ENCODE measurements at places on chromosomes 2 and 18.

- DNase-seq: no peak
Observed at GRCh38 chr18:49368876-49369440, 91.5 kb downstream of the DYM start.

DNA sequence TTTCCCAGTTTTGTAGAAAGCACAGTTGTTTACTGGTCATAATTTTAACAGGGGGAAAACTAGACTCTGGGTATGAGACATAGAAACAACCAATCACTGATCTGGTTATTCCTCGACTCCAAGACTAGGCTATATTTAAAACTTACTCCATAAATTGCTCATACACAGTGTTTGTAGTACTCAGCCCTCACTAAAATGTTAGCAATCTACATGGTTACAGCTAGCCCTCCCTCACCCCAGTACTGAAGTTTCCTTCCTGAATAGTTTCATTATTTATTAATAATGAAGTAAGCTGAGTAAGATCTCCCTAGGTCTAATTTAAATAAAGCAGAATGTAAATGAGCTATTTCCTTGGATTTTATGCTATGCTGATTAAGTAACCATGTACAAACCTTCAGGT lies 275.1 kb downstream of the CDH20 start:
- DNase-seq: no peak

DNA sequence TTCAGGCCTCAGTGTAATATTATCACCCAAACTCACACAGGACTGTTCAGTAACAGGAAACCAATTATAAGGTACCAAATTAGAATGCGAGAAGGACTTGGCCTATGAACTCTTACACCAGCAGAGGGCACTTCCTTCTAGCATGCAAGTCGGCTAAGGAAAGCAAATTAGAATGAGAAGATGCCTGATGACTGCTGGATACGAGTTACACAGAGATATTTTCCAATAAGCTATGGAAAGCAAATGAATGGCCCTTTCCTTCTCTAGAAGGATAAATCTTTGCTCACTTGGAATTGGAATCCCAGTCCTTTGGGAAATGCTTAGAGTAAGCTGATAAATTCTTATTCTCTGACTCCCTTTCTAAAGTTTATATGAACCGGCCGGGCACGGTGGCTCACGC lies 109.8 kb downstream of the AP1S3 start:
- DNase-seq: peak; percentile 80

DNA sequence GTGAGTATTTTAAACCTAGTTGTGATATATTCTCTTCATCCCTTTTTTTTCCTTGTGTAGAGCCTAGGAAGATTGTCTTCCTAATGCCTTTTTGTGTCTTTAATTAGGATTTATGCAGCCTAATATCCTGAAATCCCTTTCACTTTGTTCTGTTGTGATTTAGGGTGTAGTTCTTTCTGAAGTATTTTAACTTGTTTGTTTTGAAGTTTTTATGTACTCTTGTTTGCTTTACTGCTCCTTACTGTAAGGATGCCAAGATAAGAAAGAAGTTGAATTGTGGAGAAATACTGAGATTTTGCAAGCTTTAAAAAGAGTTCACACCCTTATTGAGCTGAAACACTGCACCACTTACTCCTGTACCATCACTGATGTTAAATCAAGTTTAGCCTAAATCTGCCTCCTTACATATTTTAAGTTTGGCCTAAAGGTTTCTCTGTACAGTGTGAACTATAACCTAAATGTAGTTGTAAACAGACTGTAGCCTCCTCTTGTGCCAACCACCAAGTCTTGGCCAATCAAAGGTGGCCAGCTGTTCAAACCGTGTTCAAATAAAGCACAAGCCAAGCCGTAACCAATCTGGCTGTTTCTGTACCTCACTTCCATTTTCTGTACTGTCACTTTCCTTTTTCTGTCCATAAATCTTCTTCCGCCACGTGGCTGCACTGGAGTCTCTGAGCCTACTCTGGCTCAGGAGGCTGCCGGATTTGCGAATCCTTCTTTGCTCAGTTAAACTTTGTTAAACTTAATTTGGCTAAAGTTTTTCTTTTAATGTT lies 17.7 kb upstream of the ACOXL start:
- no peak for DNase-seq

DNA sequence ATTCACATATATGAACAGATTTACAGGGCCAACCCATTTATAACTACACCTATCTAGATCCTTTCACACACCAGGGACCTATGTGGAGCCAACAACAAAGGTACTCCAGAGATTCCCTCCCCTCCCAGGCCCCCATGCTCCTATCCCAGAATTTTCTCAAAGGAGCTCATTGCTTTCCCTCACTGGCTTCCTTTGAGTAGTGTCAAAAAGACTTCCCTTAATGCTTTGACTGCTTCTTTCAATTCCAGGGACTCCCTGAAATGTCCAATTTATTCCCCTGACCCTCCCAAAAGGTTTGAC lies 46.6 kb downstream of the IKZF2 start:
- no peak for DNase-seq

GRCh38 chr2:179239195-179239594 lies 25.4 kb downstream of the SESTD1 start:
- peak; percentile 30 for DNase-seq

- peak; percentile 66 for DNase-seq
Observed at GRCh38 chr2:160751021-160751420, 257.4 kb upstream of the RBMS1 start.

GRCh38 chr2:31271851-31272267 lies 37.9 kb downstream of the EHD3 start:
- DNase-seq: peak; percentile 40

- DNase-seq: peak; percentile 44
Observed at GRCh38 chr2:241892299-241893137, 23.0 kb downstream of the RTP5 start.

DNA sequence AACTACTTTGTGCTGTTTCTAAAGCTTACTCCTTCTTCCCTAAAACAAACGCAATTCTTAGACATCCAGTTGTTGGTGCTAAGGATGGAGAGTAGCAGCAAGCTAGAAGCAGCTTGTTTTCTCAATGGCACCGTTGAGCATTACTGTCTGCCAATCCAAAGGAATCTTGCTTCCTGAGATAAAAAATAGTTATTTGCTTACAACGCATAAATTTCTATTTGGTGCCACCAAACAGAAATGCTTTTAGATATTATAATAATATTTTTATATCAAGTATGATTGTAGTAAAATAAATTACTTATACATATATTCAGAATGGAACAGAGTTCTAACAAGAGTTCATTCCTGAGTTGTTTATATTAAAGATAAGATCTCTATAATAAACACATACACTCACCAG lies 434.7 kb downstream of the CPS1 start:
- no peak for DNase-seq

DNA sequence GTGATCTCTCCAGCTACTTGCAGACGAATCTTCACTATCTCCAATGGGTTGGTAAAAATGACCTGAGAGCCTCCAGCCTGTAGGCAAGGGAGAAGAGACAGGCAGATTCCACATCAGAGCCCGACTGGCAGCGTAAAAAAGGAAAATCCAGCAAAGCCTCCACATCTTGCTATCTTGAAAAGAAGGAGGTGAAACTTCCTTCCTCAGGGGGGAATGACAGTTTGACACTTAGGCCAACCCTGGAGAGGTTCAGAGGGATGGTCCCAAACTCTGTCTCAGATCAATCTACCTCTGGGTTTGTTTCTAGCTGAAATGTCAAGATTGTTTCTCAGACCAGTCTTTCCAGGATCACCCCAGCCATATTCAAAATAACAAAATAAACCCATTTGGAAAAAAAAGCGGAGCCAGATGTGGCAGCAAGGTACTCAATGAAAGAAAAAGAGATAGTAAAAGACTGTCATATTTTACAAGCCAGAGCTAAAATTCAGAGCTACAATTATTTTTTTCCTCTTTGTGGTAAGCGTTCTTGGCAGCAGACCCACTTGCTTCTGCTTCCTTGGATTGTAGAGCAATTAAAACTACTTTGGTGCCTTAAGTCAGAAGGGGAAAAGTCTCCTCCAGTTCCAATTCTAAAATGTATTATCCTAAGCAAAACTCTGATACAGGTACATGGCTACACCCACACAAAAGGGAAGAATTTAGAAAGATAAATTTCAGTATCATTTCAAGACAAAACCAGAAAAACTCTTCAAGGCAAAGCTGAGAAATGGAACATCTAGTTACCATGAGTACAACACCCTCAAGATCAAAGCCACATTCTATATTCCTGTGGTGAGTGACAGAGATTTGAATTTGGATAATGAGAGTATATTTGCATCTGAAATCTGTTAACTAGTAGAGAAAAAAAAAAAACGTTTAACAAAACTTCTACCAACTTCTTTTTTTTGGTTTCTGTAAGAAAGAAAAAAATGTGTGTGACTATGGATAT lies 100.1 kb downstream of the SLC25A12 start:
- DNase-seq: no peak

DNA sequence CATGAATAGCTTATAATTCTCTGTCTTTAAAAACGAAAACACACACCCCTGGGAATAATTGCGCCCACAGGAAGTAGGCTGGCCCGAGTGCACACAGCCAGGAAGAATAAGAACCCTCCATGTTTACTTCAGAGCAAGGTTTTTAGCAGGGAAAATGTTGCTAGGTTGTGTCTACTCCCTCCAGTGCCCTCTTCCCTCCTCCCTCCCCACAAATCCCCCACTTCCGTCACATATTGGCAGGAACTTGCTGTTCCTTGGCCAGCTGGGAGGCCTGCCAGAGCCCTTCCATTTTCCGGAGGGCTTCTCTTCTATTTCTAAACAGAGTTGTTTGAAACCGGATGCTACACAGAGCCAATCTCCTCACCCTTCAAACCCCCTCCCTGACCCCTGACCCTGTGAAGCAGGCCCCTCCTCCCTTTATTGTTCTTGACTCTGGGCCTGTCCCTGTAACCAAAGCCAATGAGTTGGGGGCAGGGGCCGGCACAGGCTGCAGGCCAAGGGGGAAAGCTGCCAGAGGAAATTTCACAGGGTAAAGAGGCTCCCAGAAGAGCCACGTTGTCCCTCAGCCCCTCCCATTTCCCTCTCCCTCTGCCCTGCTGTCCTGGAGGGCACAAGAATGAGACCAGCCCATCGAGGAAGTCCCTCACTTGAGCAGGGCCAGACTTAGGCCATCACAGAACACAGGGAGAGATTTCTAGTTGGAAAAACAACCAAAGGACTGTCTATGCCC lies 49.8 kb upstream of the LGALSL start:
- DNase-seq: peak; percentile 75

DNA sequence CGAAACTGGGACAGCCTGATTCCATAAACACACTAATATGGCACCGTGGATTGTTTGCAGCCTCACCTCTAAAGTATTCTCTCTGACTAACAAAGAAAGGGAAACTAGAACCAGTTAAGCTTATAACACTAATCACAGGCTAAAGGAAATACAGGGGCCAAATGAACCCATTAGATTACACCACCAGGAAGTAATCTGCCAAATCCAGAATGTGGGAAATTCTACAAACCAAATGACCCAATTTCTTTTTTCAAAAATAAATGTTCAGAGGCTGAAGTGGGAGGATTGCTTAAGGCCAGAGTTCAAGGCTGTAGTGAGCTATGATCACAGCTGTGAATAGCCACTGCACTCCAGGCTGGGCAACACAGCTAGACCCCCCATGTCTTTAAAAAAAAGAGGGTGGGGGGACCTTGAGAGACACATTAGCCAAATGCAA lies 1.5 kb upstream of the MPPE1 start:
- peak; percentile 7 for DNase-seq

DNA sequence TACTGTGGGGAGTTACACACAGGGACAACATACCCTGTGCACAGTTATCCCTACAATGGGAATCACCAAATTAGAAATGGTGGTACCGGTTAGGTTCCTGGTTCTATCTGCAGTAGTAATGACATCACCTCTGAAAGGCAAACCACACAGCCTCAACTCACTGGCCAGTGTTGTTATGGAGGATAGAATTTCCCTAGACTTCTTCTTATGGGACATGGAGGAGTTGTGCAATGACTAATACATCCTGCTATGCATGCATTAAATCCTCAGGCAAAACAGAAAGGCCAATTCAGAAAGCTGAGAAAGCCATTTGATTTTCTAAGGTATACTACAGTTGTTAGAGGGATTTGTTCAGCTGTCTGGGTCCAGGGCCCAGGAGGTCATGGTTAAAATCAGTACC lies 439.3 kb downstream of the TMX3 start:
- peak; percentile 79 for DNase-seq

DNA sequence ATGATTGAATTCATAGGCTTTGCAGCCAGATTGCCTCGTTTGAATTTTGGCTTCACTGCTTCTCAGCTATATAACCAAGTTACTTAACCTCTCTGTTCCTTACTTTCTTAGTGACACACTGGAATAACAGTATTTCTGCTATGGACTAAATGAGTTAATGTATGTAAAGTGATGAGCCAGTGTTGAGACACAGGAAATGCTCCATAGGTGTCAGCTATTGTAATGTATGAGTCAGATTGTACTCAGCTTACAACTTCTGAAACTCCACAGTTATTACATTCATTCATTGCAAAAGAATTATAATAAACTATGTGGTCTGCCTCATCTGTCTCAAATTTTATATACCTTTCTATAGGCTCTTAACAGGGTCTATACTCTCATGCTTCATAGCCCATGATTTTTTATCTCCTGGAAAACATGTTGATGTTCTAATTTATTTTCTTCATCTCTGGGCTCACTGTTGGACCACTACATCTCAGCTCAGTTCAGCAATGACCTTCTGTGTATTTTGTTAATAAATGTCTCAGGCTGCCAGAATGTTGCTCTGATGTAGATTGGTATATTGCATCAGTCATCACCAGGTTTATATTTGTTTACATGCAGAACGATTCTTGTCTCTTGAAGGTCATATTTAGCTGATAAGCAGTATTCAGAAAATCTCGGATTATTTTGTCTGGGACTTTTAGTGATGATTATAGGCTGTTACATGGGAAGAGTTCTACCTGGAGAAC lies 76.2 kb downstream of the MAP3K20 start:
- DNase-seq: peak; percentile 78

- peak; percentile 71 for DNase-seq
Observed at GRCh38 chr18:34976899-34977837, 64.0 kb upstream of the MAPRE2 start.

GRCh38 chr18:7918701-7919100 lies 351.6 kb downstream of the PTPRM start:
- peak; percentile 18 for DNase-seq

- no peak for DNase-seq
Observed at GRCh38 chr18:75219745-75220375, 9.3 kb downstream of the TSHZ1 start.

DNA sequence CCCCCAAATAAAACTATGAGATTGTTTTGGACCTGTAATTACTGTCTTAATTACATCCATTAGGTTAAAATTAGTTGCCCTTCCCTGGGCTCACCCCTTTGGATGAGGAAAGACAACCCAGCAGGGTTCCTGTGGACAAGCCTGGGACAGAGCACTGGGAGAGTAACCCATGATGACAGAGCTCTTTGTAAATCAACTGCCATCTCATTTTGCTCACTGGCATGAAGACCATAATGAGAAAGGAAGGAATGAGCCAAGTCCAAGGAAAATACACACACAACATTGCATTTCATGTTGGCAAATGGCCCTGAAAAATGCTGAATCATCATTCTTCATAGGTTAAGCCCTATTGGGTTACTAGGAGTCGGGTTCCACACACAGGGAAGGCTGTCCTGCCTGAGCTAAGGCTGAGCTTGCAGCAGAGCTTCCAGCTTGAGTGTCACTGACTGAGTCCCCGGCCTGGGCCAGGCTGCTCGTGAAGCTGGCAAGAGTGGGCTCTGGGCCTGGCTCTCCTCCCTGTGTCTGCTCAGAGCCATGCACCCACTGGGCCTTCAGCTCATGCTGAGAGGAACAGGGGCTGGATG lies 94.1 kb upstream of the ACAA2 start:
- DNase-seq: peak; percentile 4

GRCh38 chr18:30271716-30272115 lies 770.8 kb downstream of the DSC3 start:
- DNase-seq: no peak
